ENCODE measurements at places on chromosomes 5 and 9.

- DNase-seq = no peak
Observed at GRCh38 chr5:149438711-149439132, 59.6 kb upstream of the IL17B start.

GRCh38 chr5:6568889-6569288, 64.0 kb downstream of the NSUN2 start:
- DNase-seq = no peak

GRCh38 chr5:76556511-76557221, 66.5 kb downstream of the F2RL2 start:
- no peak for DNase-seq

- DNase-seq = no peak
Observed at GRCh38 chr5:32317041-32317440, 4.3 kb upstream of the MTMR12 start.

- DNase-seq = no peak
Observed at GRCh38 chr9:89427621-89428221, 70.2 kb downstream of the SEMA4D start.

- peak; percentile 37 for DNase-seq
Observed at GRCh38 chr5:127938746-127939145, 144.8 kb upstream of the SLC12A2 start.

DNA sequence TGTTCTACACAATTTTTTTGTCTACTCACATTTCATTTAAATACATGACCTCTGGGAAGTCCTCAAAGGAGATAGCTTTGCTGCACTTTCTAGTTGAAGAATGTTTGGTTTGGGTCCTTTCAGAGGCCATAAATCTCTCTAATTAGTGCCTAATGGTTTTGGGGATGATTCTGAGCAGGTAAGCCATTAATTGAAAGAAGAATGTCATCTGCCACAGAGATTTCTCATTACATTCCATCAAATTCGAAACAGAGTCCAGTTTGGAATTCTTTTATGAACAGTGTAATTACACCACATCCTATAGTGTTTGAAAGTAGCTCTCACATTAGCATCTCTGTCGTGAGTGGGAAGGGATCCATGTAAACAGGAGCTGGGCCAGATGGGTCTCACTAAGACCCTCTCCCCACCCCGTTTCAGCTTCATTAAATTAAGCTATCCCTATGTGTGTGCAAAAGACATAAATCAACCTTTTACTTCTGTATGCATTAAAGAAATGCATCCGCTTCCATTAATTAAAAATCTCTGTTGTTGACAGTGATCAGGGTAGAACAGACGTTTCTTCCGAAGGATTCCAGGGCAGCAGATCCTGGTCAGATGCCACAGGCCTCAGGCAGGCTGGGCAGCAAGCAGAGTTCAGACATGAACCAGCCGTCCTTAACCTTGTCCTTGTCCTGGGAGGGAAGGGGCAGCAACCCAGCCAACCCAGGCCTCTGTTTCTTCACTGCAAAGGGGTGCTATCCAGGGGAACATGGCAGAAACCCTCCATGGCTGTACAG, 99.8 kb upstream of the MAP1B start:
- no peak for DNase-seq

Measured in NCI-H1092 treated with DMSO at 0.1 percent for 48 hours (cell line).